ENCODE measurements at places on chromosomes 4 and X.

- DNase-seq, result no peak
These were observed 16.4 kb upstream of the CXCL8 start for GRCh38 chr4:73723928-73724327.

DNA sequence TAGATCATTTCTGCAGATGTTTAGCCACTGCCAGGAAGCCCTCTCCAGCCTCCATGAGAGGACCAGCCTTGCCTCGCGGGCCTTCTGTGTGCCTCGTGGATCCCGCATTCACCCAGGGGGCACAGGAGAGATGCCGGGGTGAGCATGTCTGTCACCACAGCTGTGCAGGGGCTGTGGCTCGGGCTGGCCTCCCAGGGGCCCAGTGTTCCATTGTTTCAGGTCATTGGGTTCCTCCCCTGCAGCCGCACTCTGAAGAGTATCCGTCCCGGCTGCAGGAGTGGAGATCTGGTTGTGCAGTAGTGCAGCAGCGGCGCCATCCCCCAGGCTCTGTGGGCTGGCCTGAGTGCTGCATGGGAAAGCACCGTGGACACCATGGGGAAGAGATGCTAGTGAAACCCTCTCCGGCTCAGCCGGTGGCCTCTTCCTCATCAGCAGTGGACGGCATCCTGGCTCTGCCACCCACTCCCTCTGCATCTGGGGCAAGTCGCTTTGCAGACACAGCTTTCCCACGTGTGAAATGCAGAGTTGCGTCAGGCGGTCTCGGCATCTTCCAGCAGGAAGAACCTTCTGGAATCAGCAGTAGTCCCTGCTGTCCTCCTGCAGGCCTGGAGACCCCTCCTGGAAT is 29.1 kb downstream of the TBC1D14 start:
- DNase-seq, result no peak

DNA sequence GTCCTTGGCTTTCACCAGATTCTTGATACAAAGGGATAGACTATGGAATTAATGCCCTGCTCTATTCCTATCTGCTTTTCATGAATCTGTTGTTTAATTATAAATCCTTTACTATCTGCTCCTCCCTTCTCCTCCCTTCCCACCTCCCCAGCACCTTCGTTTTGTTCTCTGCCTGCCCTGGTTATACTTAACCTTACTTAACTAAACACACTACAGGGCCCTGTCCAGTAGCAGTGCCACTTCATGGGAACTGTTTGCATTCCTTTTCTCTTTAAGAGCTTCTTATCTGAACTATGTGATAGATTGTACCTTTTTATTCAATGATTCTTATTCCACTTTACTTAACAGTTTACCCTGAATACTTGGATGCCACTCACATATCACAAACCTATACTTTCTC is 830 bp downstream of the HOPX start:
- DNase-seq, result no peak

- DNase-seq, result no peak
These were observed 72.0 kb upstream of the MAGEB16 start for GRCh38 chrX:35726176-35726575.

DNA sequence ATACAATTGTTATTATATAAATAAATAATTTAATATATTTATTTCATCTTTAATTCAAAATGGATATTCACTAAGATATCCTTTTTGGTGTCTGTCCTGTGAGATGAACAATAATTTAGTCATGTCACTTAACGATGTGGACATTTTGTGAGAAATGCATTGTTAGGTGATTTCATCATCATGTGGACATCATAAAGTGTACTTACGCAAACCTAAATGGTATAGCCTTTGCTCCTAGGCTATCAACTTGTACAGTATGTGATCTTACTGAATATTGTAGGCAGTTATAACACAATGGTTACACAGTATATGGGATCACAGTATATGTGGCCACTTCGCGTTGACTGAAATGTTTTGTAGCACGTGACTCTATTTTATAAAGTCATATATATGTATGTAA is 20.2 kb upstream of the CHRNA9 start:
- no peak for DNase-seq

DNA sequence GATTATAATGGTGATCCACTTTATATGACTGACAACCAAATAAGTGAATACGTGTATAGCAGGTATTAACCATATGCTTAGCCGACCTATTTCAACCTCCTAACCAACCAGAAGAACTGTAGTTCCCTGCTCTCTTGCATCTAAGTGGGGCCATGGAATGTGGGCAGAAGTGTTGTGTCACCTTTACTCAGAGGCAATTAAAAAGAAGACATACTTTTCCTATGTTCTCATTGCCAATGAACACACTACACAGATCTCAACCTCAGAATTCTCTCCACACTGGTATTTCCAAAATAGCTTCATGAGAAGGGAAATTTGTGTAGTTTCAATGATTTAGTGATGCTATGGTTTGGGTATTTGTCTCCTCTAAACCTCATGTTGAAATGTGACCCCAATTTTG is 3.2 kb upstream of the NFKB1 start:
- no peak for DNase-seq

GRCh38 chr4:92339676-92340075 is 35.9 kb downstream of the GRID2 start:
- DNase-seq, result no peak

Measured in stimulated activated CD4-positive, alpha-beta T cell treated with anti-CD3 and anti-CD28 coated beads, Interleukin-1b, Interleukin-23, amount 100 ng/mL, for 4 hours (primary cell).